Activated CD4-positive, alpha-beta memory T cell treated with anti-CD3 and anti-CD28 coated beads, Interleukin-2, amount 10 ng/mL, durations not matched to agents 7 days and 5 days (primary cell): ENCODE measurements at places on chromosomes 13 and 19. TPM values are rescaled to one million over a fixed set of nuclear protein-coding genes. Genes with fewer than 3 reads are reported as not detected.
A peak's percentile ranks its signal among the peaks of the same experiment; 100 is the strongest.

DNAJB1 gene
- 114 TPM for total RNA-seq

SHD gene
- total RNA-seq: not detected

ATP8A2 gene
- 0.15 TPM for total RNA-seq

FCAR gene
- total RNA-seq: not detected

ARHGAP45 gene
- 437 TPM for total RNA-seq

USHBP1 gene
- 0.45 TPM for total RNA-seq

C13orf42 gene
- total RNA-seq: not detected

DNA sequence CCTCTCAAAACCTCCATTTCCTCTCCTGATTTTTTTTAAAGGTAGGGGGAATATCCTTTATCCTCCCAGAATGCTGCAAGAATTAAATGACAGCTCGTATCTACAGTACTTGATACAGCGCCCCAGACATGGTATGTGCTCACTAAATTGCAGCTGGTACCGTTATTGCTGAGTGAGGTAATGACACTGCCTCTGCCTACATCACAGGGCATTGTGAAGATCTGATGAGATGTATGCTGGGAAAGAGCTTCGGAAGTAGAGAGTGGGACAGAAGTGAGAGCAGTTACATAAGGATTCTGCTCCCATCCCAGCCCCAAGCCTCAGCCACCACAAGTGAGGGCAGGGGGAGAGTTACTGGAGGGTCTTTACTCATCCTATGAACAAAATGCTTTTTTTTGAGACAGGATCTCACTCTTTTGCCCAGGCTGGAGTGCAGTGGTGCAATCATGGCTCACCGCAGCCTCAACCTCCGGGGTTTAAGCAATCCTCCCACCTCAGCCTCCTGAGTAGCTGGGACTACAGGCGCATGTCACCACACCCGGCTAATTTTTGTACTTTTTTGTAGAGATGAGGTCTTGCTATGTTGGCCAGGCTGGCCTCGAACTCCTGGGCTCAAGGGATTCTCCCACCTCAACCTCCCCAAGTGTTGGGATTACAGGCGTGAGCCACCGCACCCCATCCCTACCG lies 1.7 kb upstream of the FKRP start:
- DNase-seq: no peak
- peaks cover 60% of the 10 kb centered on the region for H3K4me1 ChIP-seq
- peak overlapping the region; percentile 93 for H3K4me3 ChIP-seq
- H3K27ac ChIP-seq: no peak overlapping the region
- no peaks in the 10 kb centered on the region for H3K27me3 ChIP-seq

DNA sequence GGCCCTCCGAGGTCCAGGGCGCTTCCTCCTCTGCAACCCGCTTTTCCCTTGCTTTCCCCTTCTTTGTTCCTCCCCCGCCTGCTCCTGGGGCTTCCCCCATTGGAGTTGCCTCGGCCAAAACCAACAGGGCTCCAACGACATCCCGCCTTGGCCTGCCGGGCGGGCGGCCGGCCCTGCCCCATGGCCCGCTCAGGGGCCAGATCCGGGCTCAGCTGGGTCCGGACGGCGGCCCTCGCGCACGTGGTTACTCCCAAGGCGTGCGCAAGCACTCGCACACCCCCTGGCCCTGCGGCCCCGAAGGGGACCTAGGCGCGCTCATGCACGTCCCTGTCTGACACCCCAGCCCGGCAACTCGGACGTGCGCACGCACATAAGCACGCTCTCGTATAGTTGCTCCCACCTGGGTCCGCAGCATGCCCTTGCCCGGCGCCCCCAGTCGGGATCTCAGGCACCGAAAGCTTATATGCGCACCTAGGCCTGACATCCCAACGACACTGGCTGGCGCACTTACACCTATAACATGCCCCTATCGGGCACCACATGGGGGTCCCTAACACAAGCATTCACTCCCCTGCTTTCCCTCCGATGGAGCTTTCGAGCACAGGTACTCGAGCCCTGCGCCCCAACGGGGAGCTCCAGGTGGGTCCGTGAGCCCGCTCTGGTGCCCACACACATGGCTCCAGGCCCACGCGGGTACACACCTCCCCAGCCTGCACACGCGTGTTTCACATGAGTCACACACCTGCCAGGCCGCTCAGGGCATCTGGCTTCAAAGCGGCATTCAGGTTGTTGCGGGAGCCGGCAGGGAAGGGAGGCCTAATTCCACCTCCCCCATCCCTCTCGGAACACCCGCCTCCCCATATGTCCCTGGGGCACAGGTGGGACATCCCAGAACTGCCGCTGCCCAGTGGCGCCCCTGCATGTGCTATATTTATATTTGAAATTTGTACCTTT lies 15.0 kb downstream of the NFIX start:
- no peak for DNase-seq
- H3K27ac ChIP-seq: no peak overlapping the region
- no peak overlapping the region for H3K4me3 ChIP-seq
